Right renal cortex interstitium (tissue), 3 donors: ENCODE measurements at places on chromosomes 1 and 21. TPM values are rescaled to one million over a fixed set of nuclear protein-coding genes. Genes with fewer than 3 reads are reported as not detected.
A peak's percentile ranks its signal among the peaks of the same experiment; 100 is the strongest.

TSPAN1 gene
- 75.4 TPM for polyA plus RNA-seq

RXFP4 gene
- polyA plus RNA-seq, result 0.14 TPM

BARHL2 gene
- polyA plus RNA-seq, result not detected

ANGPTL3 gene
- 13.4 TPM for polyA plus RNA-seq

ST6GALNAC3 gene
- 103 TPM for polyA plus RNA-seq

PIGR gene
- polyA plus RNA-seq, result 0.94 TPM

LRRN2 gene
- 10.7 TPM for polyA plus RNA-seq

DNA sequence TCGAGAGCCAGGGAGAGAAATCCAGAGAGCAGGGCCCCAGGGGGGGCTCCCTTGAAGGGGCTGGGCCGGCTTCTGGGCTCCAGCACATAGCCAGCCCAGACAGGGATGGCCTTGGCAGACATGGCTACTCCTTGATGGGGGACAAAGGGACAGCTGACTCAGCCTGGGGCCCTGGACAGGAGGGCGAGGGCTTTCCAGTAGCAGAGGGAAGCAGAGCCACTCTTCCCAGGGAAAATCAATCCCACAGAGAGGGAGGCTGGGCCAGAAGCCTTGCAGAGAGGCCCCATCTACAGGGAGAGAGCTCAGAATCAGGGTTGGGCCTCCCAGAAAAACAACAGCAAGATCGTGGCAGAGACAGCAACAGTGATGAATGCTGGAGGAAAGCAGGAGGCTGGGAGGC, 15.6 kb downstream of the IGFN1 start:
- DNase-seq, result no peak

- DNase-seq, result no peak
Measured at GRCh38 chr1:42305639-42306038, 29.4 kb downstream of the FOXJ3 start.

GRCh38 chr1:229815961-229816360, 189.9 kb downstream of the URB2 start:
- no peak for DNase-seq

- DNase-seq, result no peak
Measured at GRCh38 chr1:230542681-230543080, 99.6 kb upstream of the COG2 start.

- DNase-seq, result no peak
Measured at GRCh38 chr1:165896277-165896676, 68.9 kb downstream of the UCK2 start.

GRCh38 chr1:40532844-40533424, 1.5 kb downstream of the ZNF684 start:
- DNase-seq, result no peak

DNA sequence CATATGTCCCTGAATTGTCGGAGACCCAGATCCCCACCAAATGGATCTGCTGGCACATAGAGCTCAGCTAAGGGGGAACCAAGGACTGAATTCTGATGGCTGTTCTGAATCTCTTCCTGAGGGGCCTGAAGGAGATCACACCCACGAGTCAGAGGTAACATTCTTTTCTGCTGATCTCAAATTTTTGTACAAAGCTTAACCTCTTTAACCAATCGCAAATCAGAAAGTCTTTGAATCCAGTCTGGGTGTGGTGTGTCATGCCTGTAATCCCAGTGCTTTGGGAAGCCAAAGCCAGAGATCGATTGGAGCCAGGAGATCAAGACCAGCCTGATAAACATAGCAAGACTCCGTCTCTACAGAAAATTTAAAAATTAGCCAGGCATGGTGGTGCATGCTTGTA, 62.8 kb upstream of the PRRC2C start:
- DNase-seq, result no peak

- DNase-seq, result no peak
Measured at GRCh38 chr1:243500512-243500911, 244.7 kb downstream of the SDCCAG8 start.

DNA sequence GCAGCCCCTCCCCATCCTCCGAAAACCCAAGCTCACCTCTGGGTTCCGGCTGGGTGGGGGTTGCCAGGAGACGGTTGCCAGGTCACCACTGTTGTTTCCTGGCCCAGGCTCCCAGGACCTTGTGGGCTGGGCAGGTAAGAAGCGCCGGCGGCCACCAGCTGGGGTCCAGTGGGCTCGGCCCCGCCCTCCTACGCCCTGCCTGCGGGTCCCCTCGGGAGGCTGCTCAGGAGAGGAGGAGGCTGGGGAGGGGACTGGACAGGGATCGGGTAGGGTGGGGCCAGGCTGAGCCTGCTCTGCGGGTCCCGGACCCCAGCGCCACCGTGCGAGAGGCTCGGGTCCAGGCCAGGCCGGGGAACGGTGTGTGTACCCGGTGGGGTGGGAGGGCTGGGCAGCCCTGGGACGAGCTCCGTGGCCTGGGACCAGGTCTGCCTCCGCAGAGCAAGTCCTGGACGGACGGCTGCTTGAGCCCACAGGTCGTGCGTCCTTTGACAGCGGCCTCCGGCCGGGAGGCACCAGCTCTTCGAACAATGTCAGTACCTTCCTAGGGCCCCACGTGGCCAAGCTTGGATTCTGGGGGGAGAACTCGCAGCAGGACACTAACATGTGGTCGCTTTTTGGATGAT, at the start of gene TTLL10:
TSS of gene TTLL10 (plus strand) at position 88 of the 623 bp plus-strand sequence. CDS start 5,336 bp downstream, outside the sequence.
- no peak for DNase-seq

GRCh38 chr1:201888282-201889089, at the start of gene SHISA4:
SHISA4 (plus strand) TSS chr1:201888898; CDS start chr1:201888995, 97 bp downstream.
- DNase-seq, result peak; percentile 38

- no peak for DNase-seq
Measured at GRCh38 chr1:18261891-18262290, 154.3 kb downstream of the IGSF21 start.

GRCh38 chr1:201020721-201021629, 2.5 kb downstream of the KIF21B start:
- no peak for DNase-seq

DNA sequence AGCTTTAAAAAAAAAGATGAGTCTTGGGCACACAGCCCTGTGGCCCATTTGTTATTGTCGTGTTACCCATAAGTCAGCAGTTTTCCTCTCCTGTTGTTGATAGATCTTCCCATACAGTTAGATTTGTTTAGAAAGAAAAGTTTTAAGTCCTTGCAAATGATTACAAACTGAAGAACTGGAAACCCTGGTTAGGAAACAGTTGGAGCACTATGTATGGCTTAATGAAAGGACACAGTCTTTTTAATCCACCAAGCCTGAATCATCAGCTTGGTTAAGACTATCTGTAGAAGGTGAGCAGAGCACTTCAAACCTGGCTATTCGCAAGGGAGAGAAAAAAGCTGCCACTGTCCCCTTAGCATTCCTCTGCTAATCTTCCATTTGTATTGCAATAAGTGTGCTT, 241.0 kb downstream of the DISC1 start:
- no peak for DNase-seq
